ENCODE measurements at places on chromosomes 6 and 20.

DNA sequence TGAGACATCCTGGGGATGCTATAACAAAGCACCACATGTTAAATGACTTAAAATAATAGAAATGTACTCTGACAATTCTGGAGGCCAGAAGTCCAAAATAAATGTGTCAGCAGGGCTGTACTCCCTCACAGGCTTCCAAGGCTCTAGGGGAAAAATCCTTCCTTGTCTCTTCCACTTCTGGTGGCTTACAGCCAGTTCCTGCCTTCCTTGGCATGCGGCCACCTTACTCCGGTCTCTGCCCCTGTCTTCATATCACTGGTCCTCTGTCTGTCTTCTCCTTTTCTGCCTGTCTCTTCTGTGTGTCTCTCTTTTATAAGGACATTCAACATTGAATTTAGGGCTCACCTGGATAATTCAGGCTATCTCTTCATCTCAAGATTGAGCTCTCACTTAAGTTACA, 155.3 kb upstream of the SYNCRIP start:
- DNase-seq, result no peak

GRCh38 chr6:164827537-164827936, 481.9 kb downstream of the C6orf118 start:
- no peak for DNase-seq

DNA sequence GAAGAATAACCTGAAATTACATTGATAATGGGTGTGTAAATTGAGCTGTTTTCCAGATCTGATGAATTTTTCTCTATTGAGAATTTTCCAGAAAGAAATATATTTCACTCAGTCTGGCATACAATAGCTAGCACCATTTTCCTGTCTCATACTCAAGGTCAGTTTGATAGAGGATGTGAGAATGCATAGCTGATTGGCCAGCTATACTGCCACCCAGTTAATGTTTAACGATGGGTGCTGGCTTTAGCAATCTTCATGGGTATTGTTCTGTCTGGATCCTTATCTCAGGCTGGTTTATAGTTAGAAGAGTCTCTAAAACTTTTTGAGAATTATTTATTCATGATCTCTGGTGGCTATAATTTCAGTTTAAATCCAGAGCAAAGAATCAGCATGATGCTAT, 147.4 kb downstream of the HDGFL1 start:
- DNase-seq, result no peak

GRCh38 chr6:75490706-75491105, 2.9 kb downstream of the FILIP1 start:
- no peak for DNase-seq

DNA sequence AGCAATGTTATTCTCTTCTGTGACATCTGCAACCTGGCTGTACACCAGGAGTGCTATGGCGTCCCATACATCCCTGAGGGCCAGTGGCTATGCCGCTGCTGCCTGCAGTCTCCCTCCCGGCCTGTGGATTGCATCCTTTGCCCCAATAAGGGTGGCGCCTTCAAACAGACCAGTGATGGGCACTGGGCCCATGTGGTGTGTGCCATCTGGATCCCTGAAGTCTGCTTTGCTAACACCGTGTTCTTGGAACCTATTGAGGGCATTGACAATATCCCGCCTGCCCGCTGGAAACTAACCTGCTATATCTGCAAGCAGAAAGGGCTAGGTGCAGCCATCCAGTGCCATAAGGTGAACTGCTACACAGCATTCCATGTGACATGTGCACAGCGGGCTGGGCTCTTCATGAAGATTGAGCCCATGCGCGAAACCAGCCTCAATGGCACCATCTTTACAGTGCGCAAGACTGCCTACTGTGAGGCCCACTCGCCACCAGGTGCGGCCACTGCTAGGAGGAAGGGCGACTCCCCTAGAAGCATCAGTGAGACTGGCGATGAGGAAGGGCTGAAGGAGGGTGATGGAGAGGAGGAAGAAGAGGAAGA, 4.6 kb downstream of the BRPF3 start:
- DNase-seq, result no peak

DNA sequence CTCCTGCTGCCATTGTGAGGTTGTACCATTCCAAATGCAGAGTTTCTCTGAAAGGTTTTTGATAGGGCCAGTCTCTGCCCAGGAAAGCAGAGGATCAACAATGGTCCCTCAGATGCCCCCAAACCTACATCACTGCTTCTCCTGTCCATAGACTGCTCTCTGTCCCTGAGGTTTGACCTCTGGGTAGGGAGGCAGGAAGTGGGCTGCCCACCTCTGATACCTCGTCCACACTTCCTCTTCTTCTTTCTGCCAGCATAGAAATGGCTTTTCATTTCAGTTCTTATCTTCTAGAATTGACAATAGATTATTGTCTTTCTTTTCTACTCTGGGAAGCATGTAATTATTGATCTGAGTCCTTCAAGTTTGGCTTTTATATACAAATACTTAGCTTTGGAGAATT, 170.6 kb downstream of the TRMT11 start:
- no peak for DNase-seq

- DNase-seq, result no peak
Observed at GRCh38 chr20:8209061-8209460, 77.0 kb downstream of the PLCB1 start.

GRCh38 chr20:24915892-24916291, 33.2 kb upstream of the CST7 start:
- no peak for DNase-seq

DNA sequence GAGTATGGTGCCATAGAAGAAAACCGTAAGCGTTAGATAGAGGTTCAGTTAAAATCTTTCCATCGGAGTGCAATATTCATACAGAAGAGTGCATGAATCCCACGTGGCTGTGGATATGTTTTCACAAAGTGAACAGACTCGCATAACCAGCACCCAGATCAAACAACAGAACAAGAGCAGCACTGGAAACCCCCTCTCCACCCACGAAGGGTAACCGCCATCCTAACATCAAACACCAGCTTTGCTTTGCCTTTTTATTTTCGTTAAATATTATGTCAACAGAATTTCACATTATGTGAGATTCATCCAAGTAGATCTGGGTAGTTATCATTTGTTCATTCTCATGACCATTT, 4.7 kb downstream of the GTSF1L start:
- DNase-seq, result no peak

DNA sequence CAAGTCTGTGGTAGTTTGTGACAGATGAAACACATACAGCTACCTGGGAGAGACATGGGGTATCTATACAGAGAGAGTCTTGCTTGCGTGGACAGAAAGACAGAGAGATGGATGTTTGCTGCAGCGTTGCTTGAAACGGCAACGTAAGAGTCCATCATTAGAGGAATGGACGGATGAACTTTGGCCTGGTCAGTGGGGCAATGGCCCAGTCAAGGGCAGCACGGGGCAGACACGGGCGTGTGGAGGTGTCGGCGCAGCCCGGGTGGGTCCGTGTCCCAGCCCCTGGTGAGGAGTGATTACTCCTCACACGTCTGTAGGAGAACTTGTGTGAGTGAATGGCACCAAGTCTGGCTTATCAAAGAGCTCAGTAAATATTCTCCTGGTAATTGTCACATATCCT, 21.9 kb downstream of the DACT2 start:
- DNase-seq, result no peak

- DNase-seq, result no peak
Observed at GRCh38 chr6:170135461-170135820, 155.4 kb downstream of the DLL1 start.

DNA sequence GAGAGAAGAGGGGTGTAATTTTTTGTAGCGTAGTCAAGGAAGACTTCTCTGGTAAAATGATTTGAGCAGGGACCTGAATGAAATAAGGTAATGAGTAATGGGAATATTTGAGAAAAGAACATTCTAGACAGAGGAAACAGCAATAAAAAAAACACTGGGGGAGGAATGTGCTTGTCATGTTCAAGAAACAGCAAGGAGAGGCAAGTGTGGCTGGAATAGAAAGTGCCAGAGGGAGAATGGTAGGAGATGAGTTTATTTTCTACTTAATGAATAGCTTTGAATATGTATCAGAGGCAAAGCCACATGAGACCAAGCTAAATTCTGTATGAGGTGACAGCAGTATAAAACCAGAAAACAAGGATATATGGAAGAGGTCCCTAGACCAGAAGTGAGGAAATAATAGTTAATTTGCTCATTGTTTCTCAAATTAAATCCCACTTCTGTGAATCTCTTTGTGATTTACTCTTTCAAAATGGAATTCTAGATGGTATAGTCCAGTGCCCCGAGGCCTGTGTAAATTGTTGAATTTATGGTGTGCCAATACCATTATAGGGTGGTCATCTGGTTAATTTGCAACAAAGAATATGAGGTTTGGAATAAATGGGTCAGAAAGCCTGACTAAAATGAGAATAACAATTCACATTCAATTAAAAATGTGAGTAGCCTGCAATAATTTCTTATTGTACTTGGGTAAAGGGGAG, 170.2 kb downstream of the CDKAL1 start:
- no peak for DNase-seq

- no peak for DNase-seq
Observed at GRCh38 chr6:8006208-8006607, 58.0 kb downstream of the BLOC1S5 start.

DNA sequence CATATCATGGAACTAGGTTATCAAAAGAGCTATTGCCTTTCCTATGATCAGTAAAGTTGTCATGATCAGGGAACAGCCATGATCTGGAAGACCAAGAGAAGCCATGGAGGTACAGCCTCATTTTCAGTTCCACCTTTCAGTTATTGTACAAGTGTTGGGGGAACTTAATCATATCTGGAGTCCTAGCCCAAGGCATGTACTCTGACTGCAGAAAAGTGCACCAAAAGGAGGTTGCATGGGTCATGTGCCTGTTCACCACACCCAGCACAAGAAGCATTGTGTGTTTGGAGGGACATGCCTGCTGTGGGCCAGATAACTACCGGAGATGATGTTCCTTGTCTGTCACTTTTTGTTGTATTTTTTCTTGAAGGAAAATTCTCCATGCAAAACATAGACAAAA, 185.8 kb upstream of the MAN1A1 start:
- no peak for DNase-seq

GRCh38 chr6:52887910-52888524, 21.5 kb downstream of the GSTA3 start:
- no peak for DNase-seq

DNA sequence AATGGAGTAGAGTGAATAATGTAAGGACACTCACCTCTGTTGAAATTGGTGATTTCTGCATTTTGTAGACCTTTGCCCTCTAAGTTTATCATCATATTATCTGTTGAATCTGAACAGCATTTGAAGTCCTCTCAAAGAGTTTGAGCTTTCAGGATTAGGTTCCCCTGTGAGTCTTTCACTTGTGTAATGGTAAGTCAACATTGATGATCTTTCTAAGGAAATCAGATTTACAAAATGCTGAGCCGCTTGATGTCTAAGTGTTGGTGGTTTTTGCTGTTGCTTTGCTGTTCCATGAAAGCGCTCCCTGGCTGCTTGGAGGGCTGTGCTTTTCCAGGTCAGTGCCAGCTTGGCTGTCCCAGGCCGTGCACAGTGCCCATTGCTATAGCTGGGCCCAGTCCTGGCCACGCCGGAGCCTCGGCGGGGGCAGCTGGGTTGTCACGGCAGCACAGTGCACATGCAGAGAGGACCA, 33.8 kb upstream of the KIF25 start:
- no peak for DNase-seq

DNA sequence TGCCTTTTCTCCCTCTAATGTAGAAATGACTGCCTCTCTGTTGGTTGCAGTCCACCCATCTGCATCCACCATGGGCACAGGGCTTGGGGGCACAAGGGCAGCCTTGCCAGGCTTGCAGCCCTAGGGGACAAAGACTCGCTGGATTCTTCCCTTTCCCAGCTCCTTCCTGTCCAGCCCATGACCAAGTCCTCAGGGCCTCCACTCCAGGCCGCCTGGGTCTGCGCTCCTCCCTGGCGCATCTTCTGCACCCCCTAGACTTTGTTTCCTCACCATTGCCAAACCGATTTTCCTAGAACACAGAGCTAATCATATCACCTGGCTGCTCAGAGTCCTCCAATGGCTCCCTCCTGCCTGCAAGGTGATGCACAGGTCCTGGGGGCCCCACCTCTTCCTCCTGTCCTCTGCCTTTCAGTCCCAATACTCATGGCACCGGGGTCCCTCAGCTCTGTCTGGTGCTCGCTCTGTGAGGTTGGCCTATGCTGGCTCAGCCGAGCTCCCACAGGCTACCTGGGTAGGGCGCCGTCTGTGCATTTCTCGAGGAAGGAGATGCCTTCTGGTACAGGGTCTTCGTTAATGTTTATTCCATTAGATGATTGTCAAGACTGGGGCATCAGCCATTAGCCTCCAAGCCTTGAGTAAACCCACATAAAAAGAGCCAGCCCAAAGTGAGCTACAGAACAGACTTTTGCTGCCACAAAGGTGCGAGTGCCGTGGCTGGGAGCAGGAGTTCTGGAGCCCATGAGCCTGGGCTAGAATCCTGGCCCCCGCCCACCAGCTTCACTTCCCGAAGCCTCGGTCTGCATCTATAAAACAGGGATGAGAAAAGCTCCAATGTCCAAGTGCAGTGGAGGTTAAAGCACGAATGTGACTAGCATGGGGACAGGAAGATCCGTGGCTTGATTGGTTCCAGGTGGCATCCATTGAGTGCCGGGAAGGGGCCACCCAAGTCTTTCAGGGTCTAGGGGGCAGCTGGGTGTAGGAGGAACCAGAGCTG, 17.7 kb downstream of the PSMG4 start:
- DNase-seq, result no peak

GRCh38 chr6:84836366-84836765, 72.0 kb upstream of the TBX18 start:
- DNase-seq, result no peak

- no peak for DNase-seq
Observed at GRCh38 chr20:51480507-51481270, 61.8 kb downstream of the NFATC2 start.

DNA sequence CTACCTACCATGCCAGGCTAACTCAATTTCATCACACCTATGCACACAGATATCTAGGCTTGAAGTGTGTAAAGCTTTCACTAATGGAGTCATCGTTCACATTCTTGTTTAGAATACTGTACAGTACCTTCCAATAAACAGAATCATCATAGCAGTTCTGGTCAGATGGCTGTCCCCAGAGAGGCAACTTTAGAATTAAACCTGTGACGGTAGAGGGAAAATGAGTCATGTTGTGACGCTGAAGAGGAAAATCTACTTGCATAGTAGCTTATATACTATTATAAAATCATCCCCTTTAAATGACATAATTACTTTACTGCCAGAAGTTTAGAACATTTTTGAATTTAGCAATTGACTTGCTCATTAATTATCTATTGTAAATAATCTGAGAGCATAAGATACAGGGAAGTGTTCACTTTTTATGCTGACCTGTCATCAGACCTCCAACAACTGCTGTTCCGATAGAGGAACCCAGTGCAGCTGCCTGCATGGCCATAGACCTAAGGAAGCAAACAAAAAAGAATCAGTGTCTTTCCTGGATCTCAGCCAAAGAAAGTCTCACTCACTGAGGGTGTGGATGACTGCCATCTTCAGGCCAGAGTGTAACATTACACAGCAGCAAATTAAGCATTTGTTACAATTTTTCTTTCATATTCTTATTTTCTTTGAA, 29.8 kb downstream of the RHAG start:
- no peak for DNase-seq

DNA sequence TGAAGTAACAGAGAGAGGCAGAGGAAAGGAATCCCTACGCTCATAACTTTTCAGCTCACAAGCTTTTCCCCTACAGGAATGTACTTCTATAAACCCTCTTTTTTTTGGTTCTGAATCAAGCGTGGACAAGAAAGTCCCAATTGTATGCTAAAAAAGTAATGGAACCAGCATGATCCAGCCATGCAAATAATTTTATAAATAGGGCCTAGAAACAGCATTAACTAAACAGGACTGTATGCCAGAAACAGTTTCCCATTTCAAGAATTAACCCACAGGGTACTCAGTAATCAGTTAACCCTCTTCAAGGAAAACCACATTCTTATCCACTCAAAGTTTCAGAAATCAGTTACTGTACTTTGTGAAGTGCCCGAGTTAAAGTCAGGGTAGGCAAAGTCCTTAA, 87.0 kb upstream of the HMGCLL1 start:
- DNase-seq, result no peak

Data from activated T-helper 1 cell treated with Interleukin-2 at 50 U/mL for 16 hours (primary cell).